ENCODE measurements at places on chromosomes 5 and 9. TPM values are rescaled to one million over a fixed set of nuclear protein-coding genes. Genes with fewer than 3 reads are reported as not detected.

LHX3 gene
- total RNA-seq: not detected

TENT4A gene
- 16.5 TPM for total RNA-seq

RABEPK gene
- 25.4 TPM for total RNA-seq

TSSK1B gene
- not detected for total RNA-seq

SAPCD2 gene
- total RNA-seq: 28.1 TPM
